ENCODE measurements at places on chromosomes 16 and 17.

- DNase-seq = no peak
Observed at GRCh38 chr16:13176711-13177110, 275.3 kb downstream of the SHISA9 start.

GRCh38 chr17:45997624-45998023 lies 1.4 kb upstream of the STH start:
- no peak for DNase-seq

- DNase-seq = no peak
Observed at GRCh38 chr17:80323982-80324381, 63.3 kb downstream of the RNF213 start.

- no peak for DNase-seq
Observed at GRCh38 chr17:27560668-27561067, 70.3 kb upstream of the LGALS9 start.

GRCh38 chr17:80428796-80429195 lies 13.8 kb downstream of the ENDOV start:
- no peak for DNase-seq

GRCh38 chr17:75828076-75828400 lies 16.2 kb downstream of the UNC13D start:
- DNase-seq = no peak

GRCh38 chr16:89695875-89696669 lies 5.4 kb downstream of the SPATA2L start:
- no peak for DNase-seq

GRCh38 chr17:74205274-74205673 lies 1.8 kb downstream of the RPL38 start:
- DNase-seq = no peak

DNA sequence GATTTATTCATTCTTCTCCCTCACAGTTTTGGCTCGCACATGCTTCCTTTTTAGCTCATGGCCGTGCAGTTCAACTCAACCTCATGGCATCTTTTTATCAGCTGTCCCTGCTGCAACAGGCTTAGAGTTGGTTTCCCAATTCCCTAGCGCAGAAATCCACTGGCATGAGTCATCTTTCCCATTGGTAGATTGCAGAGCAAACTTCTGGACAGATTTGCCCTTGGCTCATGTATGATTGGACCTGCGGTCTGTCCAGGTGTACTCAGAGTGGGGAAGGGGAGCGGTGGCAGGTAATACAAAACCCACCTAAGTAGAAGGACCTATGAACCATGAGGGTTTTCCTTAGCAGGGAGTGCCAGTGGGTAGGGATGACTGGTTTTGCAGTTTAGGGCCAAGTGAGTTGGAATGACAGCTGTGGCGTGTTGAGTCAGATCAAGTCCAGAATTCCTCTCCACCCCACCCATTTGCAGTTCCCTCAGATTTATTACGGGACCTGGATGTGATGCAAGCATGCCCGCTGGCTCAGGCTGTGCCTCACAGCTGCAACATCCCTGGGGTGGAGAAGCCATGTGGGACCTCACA lies 584.7 kb downstream of the WWOX start:
- no peak for DNase-seq

DNA sequence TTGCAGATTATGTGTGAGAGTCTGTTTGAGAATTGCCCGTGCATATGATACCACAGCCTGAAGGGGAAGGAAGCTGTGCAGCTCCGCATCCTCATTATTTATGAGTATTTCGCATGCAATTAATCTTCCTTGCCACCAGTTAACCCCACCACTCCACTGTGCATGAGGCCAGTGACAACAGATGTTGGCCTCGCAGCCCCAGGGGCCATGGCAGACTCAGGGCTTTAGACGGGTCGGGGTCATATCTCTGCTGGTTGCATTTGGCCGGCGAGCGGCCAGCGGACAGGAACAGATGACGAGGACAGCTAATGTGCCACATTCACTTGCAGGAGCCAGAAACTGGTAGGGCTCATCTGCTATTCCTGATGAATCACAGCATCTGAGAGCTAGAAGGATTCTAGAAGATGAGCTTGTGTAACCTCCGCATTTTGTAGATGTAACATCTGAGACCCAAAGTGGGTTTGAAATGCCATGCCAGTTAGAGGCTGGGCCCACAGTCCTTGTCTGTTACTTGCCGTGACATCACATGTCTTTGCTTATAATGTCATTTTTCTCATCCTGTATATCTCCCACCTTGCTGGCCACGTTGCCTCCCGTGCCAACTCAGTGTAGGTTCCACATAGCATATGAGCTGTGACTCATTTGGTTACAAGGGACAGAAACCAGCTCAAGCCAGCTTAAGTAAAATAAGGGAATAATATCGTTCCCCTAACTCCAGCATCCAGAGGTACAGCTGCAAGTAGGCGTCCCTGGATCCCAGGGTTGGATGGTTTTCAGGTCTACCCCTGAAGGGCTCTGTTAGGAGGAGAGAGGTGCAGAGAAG lies 137.2 kb downstream of the SNX29 start:
- no peak for DNase-seq

DNA sequence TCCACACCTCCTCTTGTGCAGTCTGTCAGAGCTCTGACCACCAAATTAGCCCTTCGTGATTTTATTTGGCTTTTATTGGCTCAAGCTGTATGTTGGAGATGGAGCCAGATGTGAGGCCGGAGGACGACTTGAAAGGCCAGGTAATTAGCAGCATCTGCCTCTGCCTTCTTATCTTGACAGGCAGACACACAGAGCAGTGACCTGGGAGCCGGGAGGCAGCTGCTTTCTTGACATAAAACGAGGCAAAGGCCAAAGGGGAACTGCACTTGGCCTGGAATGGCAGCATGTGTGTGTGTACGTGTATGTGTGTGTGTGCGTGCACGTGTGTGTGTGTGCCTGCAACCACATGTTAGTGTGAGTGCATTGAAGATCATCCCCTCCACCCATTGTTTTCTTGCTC lies 56.9 kb upstream of the BRD7 start:
- DNase-seq = no peak

- no peak for DNase-seq
Observed at GRCh38 chr17:78488867-78489634, 88.1 kb downstream of the DNAH17 start.

- no peak for DNase-seq
Observed at GRCh38 chr16:25434064-25434463, 176.4 kb upstream of the ZKSCAN2 start.

DNA sequence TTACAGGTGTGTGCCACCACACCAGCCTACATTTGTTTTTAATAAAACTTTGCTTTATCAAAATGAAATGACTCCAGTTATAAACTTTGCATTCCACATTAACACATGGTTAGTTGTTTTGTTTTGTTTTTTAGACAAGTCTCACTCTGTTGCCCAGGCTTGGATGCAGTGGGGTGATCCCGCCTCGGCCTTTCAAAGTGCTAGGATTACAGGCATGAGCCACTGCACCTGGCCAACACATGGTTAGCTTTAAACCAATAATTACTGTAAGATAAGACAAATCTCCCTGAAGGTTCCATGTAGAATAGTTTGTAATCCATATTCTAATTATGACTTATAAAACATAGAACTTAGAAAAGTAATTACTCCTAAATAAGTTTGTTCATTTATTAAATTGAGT lies 89.8 kb upstream of the MED13 start:
- no peak for DNase-seq

DNA sequence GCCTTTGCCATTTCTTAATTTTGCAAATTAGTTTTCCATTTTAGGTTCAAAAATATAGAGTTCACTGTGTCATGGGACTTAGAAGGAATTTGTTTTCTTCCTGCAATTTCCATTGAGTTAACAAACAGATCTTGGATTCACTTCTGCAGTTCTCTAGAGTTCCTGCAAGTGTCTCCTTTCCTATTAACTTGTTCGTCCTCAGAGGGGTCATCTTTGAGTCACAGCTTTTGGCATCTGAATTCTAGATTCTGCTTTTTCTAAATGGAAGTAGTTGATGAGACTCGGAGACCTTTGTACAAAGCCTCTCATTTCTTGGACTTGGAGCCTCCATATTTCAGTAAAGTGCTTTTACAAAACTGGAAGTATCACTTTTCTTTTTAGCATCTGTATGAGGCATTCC lies 323.3 kb downstream of the BCAS3 start:
- no peak for DNase-seq

GRCh38 chr17:57535249-57535966 lies 209.7 kb downstream of the CCDC182 start:
- DNase-seq = no peak

- DNase-seq = no peak
Observed at GRCh38 chr17:12180644-12181261, 160.1 kb downstream of the MAP2K4 start.

DNA sequence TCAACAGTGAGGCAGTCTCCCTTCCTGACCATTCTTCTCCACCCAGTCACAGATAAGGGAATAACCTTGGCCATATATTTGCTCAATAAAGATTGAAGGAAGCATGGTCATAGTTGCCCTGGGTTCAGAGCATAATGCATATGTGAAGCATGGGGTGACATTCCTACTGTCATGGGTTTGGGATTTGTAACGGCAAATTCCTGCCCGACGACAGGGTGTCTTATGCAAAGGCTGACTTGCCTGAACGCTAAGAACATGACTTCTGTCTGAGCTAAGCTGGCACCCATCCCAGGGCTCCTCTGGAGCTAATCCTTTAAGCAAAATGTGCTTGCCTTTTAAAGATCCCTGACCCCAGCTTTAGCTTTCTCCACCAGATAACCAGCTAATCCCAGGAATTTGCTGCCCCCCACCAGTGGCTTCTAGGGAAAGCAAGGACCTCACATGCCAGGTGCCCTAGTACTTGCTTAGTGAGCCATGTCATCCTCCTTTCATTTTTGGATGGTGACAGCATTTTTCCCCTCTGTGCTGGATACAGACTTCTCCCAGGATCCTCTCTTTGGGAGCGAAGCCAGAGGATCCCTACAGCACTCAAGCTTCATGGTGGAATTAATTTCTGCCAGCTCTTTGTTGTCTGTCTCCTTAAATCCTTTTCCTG lies 11.7 kb downstream of the SLC7A6OS start:
- DNase-seq = no peak

DNA sequence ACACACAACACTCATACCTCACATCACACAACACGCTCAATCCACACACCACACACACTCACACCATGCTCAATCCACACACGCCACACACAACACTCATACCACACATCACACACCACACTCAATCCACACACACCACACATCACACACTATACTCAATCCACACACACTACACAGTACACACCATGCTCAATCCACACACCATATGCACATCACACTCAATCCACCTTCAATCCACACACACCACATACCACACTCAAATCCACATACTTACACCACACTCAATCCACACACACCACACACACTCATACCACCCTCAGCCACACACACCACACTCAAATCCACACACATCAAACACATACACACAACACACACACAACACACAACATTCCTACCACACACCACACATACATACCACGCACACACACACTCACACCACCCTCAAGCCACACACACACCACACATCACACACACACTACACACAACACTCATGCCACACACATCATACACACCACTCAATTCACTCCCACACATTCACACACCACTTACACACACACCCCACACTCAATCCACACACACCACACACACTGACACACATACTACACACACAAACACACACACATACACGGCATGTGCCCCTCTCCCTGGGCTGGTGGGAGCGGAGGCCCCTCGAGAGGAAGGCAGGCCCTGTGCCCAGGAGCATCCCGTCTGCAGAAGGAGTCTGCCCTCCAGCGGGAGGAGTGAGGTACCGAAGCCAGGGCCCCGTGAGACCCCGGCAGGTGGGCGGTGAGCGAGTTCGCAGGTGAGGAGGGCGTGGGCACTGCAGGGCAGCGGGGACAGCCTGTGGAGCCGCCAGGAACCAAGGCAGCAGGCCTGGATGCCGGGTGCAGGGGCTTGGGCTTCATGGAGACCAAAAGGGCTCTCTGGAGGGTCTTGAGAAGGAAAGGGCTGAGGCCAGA lies 33.1 kb upstream of the RPTOR start:
- DNase-seq = no peak

DNA sequence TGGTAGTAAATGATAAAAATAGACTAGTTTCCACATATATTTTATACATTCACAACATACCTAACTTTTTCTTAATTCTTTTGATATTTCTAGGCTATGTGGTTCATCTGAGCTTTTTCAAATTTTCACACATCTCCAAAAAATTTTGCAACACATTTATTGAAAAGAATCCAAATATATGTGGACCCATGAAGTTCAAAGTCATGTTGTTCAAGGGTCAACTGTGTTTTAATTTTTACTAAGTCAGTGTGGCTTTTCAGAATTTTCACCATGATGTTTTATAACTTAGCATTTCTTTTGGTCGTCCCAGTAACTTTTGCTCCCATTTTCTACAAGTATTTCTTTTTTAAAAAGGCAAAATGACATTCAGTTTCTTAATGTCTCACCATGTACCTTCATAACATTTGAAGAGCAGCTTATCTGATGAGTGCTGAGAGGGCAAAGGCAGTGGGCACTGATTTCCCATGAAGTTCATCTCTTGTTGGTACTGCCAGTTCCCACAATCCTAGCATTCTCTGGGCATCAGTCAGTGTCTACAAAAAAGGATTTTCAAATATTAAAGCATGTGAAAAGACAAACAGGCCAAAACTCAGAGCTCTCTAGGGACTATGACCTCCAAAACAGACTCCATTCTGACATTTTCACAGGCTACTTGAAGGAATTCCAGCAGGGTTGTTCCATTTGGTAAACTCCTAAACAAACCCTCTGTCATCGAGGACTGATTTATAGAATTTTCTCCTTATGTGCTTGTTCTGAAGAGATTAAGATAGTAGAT lies 80.3 kb downstream of the MRTFB start:
- DNase-seq = no peak

GRCh38 chr17:75693500-75694481 lies 26.7 kb downstream of the SAP30BP start:
- DNase-seq = no peak

DNA sequence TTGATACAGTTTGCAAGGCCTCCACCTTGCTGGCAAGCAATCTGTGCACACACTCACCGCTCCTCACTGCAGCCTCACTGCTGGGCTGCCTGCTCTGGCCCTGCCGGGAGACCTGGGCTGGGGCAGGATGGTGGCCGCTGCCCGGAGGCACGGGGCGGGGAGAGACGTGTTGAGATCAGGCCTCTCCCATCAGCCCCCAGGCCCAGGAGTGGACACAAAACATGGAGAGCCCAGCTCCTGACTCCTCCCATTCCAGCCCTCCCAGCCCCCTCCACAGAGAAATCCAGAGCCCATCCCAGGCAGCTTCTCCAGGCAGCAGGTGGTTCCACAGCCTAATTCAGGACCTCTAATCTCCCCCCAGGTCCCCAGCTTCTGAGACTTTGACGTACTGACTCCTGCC lies 23.1 kb upstream of the RPL38 start:
- no peak for DNase-seq

DNA sequence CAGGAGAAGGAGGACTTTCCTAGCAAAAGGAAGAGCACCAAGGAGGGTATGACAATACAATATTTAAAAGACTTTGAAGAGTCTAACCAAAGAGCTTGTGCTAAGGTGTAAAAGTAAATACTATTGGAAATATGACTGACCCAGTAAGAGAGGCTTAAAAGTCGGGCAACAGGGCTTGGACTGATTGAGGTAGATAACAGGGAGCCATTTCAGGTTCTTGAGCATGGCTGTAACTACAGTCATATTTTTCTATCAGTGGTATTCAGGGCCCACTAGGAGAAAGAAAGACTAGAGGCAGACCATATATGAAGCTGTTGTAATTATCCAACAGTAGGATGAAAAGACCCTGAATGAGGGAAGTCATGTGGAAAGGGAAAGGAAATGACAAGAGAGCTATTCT lies 62.3 kb downstream of the SMURF2 start:
- no peak for DNase-seq

- DNase-seq = no peak
Observed at GRCh38 chr16:30731411-30731810, 16.8 kb upstream of the PHKG2 start.

Measured in esophagus squamous epithelium (tissue), 5 donors.